Body of pancreas (tissue), 4 donors: ENCODE measurements at places on chromosomes 13 and 19. TPM values are rescaled to one million over a fixed set of nuclear protein-coding genes. Genes with fewer than 3 reads are reported as not detected.

- H3K36me3 ChIP-seq = no peaks in the 10 kb centered on the region
- peak overlapping the region; percentile 95 for H3K27ac ChIP-seq
- peaks cover 38% of the 10 kb centered on the region for H3K4me1 ChIP-seq
- H3K27me3 ChIP-seq = no peaks in the 10 kb centered on the region
- peak; percentile 74 for DNase-seq
These were observed 1.7 kb downstream of the GTF3A start for GRCh38 chr13:27425918-27426630.

- H3K27ac ChIP-seq = no peak overlapping the region
- DNase-seq = peak; percentile 77
- H3K4me1 ChIP-seq = no peaks in the 10 kb centered on the region
These were observed 20.0 kb downstream of the XRCC1 start for GRCh38 chr19:43555185-43555770.

IQCN gene
- 5.6 TPM for total RNA-seq

DNA sequence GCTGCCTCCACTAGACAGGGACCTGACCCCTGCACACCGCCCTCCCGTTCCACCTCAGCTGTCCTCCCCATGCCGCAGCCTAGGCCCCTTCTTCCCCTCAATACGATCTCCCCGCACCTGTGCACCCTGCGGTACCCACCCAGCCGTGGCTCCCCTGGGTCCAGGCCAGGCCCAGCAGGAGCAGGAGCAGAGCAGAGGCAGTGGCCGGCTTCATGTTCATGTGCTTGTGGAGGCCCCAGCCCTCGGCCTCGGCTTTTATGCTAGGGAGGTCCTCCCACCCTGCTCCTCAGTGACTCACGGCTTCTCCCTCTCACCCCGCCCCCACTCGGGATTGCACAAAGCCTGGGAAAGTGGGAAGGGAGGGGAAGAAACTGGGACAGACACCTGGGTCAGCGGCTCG is 11.4 kb upstream of the KRTDAP start:
- peaks cover 11% of the 10 kb centered on the region for H3K36me3 ChIP-seq
- H3K4me3 ChIP-seq = no peak overlapping the region
- H3K27me3 ChIP-seq = no peaks in the 10 kb centered on the region
- DNase-seq = no peak
- H3K4me1 ChIP-seq = no peaks in the 10 kb centered on the region

- peak overlapping the region; percentile 99 for H3K27ac ChIP-seq
- H3K4me3 ChIP-seq = peak overlapping the region; percentile 96
- peaks cover 33% of the 10 kb centered on the region for H3K4me1 ChIP-seq
- H3K27me3 ChIP-seq = no peaks in the 10 kb centered on the region
- H3K36me3 ChIP-seq = no peaks in the 10 kb centered on the region
- peak; percentile 86 for DNase-seq
These were observed 500 bp downstream of the PGLS start for GRCh38 chr19:17511724-17512573.

DNA sequence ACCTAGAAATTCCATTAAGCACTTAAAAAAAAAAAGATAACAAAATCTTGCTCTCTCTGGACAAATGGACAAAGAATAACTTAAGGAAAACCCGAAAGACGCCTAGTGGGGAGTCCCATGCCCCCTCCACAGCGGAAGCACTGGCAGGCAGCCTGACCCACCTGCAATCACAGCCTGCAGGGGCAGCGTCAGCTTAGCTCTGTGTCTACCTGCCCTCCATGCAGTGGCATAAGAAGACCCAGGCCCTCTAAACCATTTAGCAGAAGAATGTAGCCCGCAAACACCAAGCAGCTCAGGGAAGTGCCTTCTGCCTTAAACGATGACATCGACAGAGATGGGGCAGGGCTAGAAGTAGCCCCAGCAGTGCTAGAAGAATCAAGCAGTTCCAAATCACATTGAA is 36.0 kb downstream of the KCTD15 start:
- H3K36me3 ChIP-seq = no peaks in the 10 kb centered on the region
- no peak for DNase-seq
- H3K27me3 ChIP-seq = no peaks in the 10 kb centered on the region
- no peak overlapping the region for H3K27ac ChIP-seq
- no peak overlapping the region for H3K4me3 ChIP-seq

GRCh38 chr13:59404331-59404730 is 759.4 kb downstream of the DIAPH3 start:
- DNase-seq = no peak
- H3K27ac ChIP-seq = no peak overlapping the region
- H3K4me1 ChIP-seq = peaks cover 21% of the 10 kb centered on the region
- H3K36me3 ChIP-seq = no peaks in the 10 kb centered on the region
- H3K27me3 ChIP-seq = no peaks in the 10 kb centered on the region

ZSCAN1 gene
- not detected for total RNA-seq

C19orf47 gene
- total RNA-seq = 19.8 TPM

- no peaks in the 10 kb centered on the region for H3K4me1 ChIP-seq
- no peak for DNase-seq
- H3K27ac ChIP-seq = no peak overlapping the region
- H3K4me3 ChIP-seq = no peak overlapping the region
- no peaks in the 10 kb centered on the region for H3K36me3 ChIP-seq
These were observed 24.6 kb downstream of the CYSLTR2 start for GRCh38 chr13:48678316-48678715.

DNA sequence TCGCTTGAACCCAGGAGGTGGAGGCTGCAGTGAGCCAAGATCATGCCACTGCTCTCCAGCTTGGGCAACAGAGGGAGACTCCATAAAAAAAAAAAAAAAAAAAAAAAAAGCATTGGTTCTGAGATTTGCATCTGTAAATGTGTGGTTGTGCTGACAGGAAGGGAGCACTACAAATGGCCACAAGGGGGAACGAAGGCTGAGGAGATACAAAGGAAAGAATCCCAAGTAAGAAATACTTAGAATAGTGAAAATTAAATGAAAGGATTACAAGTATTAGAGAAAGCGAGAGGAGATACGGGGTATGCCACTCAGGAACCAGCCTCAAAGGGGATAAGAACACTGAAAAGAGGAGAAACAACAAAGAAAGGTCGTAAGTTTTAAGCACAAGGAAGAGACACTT is 284.9 kb downstream of the KLF12 start:
- H3K27me3 ChIP-seq = no peaks in the 10 kb centered on the region
- peak; percentile 6 for DNase-seq
- H3K36me3 ChIP-seq = no peaks in the 10 kb centered on the region
- no peak overlapping the region for H3K27ac ChIP-seq
- no peaks in the 10 kb centered on the region for H3K4me1 ChIP-seq
- H3K4me3 ChIP-seq = no peak overlapping the region

DNA sequence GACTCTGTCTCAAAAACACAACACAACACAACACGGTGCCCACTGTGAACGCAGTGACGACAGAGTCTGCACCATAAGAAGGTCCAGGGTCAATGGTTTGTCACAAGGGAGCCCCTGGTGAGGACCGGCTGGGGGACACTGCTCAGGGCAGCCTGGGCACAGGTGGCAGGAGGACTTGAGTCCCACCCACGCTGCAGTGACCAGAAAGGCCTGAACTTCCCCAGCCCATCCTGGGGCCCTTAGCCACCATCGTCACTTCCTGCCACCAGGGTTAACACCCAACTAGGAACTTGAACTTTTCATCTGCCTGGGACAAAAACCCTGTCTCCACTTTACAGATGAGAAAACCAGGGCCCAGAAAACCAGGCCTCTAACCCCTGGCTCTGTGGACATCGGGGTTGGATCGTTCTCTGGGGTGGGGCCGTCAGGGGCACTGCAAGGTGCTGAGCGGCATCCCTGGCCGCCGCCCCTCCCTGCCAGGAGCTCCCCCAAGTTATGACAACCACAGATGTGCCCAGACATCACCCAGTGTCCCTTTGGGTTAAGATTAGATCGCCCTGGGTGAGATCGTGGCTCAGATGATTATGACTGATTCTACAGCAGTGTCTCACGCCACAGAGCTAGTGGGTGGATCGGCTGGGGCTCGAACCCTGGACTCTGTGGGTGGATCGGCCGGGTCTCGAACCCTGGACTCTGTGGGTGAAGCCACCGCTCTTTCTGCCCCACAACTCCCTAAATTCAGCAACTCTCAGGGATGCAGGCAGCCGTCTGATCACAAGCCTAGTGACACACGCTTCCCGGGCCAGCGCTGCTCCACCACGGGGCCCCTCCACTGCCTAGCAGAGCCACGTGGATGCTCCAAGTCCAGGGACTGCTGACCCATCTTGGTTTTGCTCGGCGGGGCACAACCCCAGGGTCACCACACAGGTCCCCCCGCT is 14.0 kb downstream of the MOB3A start:
- no peaks in the 10 kb centered on the region for H3K27me3 ChIP-seq
- H3K27ac ChIP-seq = no peak overlapping the region
- no peak for DNase-seq
- H3K36me3 ChIP-seq = no peaks in the 10 kb centered on the region
- no peak overlapping the region for H3K4me3 ChIP-seq
- peaks cover 2% of the 10 kb centered on the region for H3K4me1 ChIP-seq

BRME1 gene
- total RNA-seq = 4.9 TPM

DNA sequence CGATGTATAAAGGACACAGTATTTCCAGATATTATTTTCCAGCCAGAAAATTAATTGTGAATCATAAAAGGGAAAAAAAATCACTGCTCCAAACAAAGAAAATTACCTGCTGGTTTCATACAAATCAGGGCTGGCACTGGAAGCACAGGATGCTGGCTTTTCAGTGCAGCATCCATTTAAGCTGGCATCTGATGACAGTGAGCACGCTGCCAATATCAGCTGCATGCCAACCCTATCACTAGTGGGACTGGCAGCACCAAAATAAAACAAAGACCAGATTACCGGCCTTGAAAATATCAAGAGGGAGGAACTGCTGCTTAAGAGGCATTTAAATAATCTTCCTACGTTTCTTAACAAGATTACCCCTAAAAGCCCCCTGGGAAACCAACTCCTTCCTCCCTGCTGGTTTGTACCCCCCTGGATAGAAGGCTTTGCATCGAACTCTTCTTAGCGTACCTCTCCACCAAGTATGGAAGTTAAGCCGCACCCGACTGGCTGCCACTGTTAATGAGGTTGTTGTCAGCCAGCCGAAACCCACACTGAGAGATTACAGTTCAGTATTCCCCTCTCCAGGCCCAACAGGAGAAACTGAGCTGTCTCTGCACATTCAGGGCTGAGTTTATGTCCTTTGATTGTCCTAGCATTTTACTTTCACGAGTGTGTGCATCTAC is 257.8 kb downstream of the EFNB2 start:
- no peak for DNase-seq
- no peak overlapping the region for H3K4me3 ChIP-seq
- H3K36me3 ChIP-seq = no peaks in the 10 kb centered on the region
- H3K4me1 ChIP-seq = no peaks in the 10 kb centered on the region
- H3K27me3 ChIP-seq = no peaks in the 10 kb centered on the region

GRCh38 chr19:55173714-55174409 is 6.2 kb downstream of the SYT5 start:
- peak; percentile 25 for DNase-seq
- no peak overlapping the region for H3K27ac ChIP-seq
- H3K4me1 ChIP-seq = peaks cover 10% of the 10 kb centered on the region
- H3K36me3 ChIP-seq = no peaks in the 10 kb centered on the region

- no peak for DNase-seq
- H3K4me1 ChIP-seq = no peaks in the 10 kb centered on the region
- H3K36me3 ChIP-seq = no peaks in the 10 kb centered on the region
- no peak overlapping the region for H3K27ac ChIP-seq
These were observed 1073.4 kb downstream of the EFNB2 start for GRCh38 chr13:105462098-105462497.

SHC2 gene
- total RNA-seq = 119 TPM

- no peaks in the 10 kb centered on the region for H3K27me3 ChIP-seq
- no peak for DNase-seq
- no peaks in the 10 kb centered on the region for H3K4me1 ChIP-seq
These were observed 14.1 kb upstream of the ZFP14 start for GRCh38 chr19:36392916-36393673.

HMG20B gene
- 91.0 TPM for total RNA-seq

GRCh38 chr13:20206065-20206697 is 13.4 kb upstream of the GJB2 start:
- no peak for DNase-seq
- H3K4me1 ChIP-seq = no peaks in the 10 kb centered on the region
- H3K27ac ChIP-seq = no peak overlapping the region
- H3K27me3 ChIP-seq = no peaks in the 10 kb centered on the region
- no peak overlapping the region for H3K4me3 ChIP-seq
- H3K36me3 ChIP-seq = no peaks in the 10 kb centered on the region

- H3K4me1 ChIP-seq = no peaks in the 10 kb centered on the region
- no peaks in the 10 kb centered on the region for H3K36me3 ChIP-seq
- no peak overlapping the region for H3K4me3 ChIP-seq
- H3K27ac ChIP-seq = no peak overlapping the region
These were observed 1067.7 kb downstream of the PCDH9 start for GRCh38 chr13:66162470-66162869.

- no peak overlapping the region for H3K4me3 ChIP-seq
- DNase-seq = no peak
- peak overlapping the region; percentile 45 for H3K27ac ChIP-seq
- no peaks in the 10 kb centered on the region for H3K27me3 ChIP-seq
These were observed 17.7 kb downstream of the NFIX start for GRCh38 chr19:13012690-13013608.

- H3K4me1 ChIP-seq = peaks cover 84% of the 10 kb centered on the region
- no peaks in the 10 kb centered on the region for H3K36me3 ChIP-seq
- peak overlapping the region; percentile 99 for H3K27ac ChIP-seq
- H3K4me3 ChIP-seq = peak overlapping the region; percentile 18
- no peaks in the 10 kb centered on the region for H3K27me3 ChIP-seq
These were observed 1.2 kb downstream of the MKNK2 start for GRCh38 chr19:2049741-2050348.

GZMM gene
- total RNA-seq = not detected

GRCh38 chr19:5494773-5495172 is 39.6 kb downstream of the ZNRF4 start:
- H3K27ac ChIP-seq = no peak overlapping the region
- H3K4me3 ChIP-seq = no peak overlapping the region
- no peaks in the 10 kb centered on the region for H3K4me1 ChIP-seq
- no peak for DNase-seq

- H3K36me3 ChIP-seq = no peaks in the 10 kb centered on the region
- no peaks in the 10 kb centered on the region for H3K27me3 ChIP-seq
- H3K4me3 ChIP-seq = no peak overlapping the region
- no peaks in the 10 kb centered on the region for H3K4me1 ChIP-seq
- no peak for DNase-seq
These were observed 13.4 kb upstream of the ALOX5AP start for GRCh38 chr13:30721936-30722335.

ANKRD24 gene
- 2.1 TPM for total RNA-seq

DNA sequence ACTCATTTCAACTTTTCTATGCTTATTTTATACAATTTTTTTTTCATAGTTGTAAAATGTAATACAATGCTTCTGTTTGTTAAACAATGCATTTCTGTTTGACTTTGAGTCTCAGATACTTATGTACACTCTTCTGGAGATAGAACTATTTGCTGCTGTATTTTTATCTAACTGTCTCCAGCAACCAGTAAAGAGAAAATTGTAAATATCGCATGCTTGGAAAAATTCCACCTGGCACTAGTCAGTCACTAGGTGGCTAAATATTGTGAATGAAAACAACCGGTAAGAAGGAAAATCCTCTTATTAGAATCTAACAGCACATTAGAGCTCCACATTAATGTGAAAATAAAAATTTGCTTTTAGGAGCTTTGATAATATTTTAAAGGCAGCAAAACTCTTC is 876.5 kb downstream of the PCDH9 start:
- DNase-seq = peak; percentile 14
- H3K4me3 ChIP-seq = no peak overlapping the region
- no peaks in the 10 kb centered on the region for H3K27me3 ChIP-seq
